ENCODE measurements at places on chromosomes 16 and 17. TPM values are rescaled to one million over a fixed set of nuclear protein-coding genes. Genes with fewer than 3 reads are reported as not detected.
A peak's percentile ranks its signal among the peaks of the same experiment; 100 is the strongest.

DNA sequence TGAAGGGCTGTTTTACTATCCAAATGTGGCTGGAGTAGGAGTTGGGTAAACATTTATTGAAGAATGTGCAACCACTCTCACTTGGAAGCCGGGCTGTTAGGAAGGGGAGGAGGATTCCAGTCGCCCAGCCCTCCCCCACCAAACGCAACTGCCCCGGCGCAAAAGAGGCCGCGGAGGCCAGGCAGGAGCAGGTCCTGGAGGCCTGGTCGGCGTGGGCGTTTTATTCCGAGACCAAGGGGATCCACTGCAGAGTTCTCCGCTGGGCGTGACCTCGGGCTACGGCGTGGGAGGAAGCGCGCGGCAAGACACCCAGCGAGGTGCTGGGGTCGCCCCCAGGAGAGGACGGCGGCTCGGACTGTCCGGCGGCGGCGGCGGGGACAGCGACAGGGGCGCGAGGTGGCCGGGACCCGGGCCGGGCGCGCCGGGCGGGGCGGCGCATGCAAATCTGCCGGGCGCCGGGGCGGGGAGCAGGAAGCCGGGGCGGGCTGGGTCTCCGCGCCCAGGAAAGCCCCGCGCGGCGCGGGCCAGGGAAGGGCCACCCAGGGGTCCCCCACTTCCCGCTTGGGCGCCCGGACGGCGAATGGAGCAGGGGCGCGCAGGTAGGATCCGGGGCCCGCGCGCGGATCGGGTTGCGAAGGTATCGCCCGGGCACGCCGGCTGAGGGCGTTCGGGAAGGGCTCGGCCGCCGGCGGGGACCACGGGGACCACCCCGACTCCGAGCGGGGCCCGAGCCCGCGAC is at the start of gene IL4R:
Gene IL4R, plus strand, starts transcription at position 553 of the 739 bp plus-strand sequence. CDS start 26,230 bp downstream, outside the sequence.
- H3K4me3 ChIP-seq: peak within 1 kb of the TSS; percentile 100
- no peaks in the 10 kb centered on the region for H3K27me3 ChIP-seq
- H3K36me3 ChIP-seq: peaks cover 25% of the 10 kb centered on the region
- H3K4me1 ChIP-seq: peaks cover 43% of the 10 kb centered on the region

DNA sequence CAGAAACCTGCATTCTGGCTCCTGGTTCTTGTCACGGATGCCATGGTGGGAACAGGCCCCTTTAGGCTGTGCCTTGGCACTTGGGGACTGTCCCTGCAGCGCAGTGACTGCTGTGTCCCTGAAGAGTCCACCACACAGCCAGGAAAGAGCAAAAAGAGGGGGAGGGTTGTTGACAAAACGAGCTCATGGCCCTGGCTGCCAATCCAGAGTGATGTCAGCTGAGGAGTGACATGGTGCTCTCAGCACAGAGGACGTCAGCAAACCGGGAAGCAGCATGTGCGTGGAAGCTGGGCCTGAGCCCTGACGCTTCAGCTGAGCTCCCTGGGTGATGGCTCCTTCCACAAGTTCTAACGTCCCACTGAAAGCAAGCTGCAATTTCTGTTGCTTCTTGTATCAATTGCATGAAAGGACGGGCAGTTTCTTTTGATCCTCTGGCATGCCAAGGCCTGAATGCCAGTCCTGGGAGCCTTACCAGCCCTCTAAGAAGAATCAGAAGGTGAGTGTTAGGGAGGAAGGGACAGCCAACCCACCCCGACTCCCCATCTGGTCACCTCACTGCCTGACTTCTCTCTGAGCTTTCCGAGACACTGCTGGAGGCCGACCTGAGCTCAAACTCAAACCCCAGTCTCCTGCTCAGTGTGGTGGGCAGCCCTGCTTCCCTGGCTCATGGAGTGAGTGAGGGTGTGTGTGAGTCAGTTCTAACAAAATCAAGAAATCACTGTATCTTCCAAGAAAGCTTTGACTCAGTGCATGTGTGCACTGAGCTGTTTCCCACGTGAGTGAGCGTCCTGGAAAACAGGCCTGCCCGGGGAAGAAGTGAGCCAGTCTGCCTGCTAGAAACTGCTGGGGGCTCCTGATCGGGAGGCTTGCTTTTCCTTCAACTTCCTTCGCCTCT is 14.7 kb upstream of the WNT3 start:
- H3K27me3 ChIP-seq: no peaks in the 10 kb centered on the region
- H3K27ac ChIP-seq: no peak overlapping the region
- H3K36me3 ChIP-seq: no peaks in the 10 kb centered on the region
- peaks cover 5% of the 10 kb centered on the region for H3K4me1 ChIP-seq

GRCh38 chr16:28210979-28211588 is 681 bp downstream of the XPO6 start:
- H3K4me3 ChIP-seq: peak overlapping the region; percentile 92
- H3K36me3 ChIP-seq: no peaks in the 10 kb centered on the region
- peak overlapping the region; percentile 87 for H3K27ac ChIP-seq
- H3K27me3 ChIP-seq: no peaks in the 10 kb centered on the region

- H3K36me3 ChIP-seq: peaks cover 4% of the 10 kb centered on the region
- no peak overlapping the region for H3K27ac ChIP-seq
- no peaks in the 10 kb centered on the region for H3K27me3 ChIP-seq
- no peak for DNase-seq
- H3K4me3 ChIP-seq: no peak overlapping the region
Measured at GRCh38 chr17:53950207-53950857, 127.6 kb downstream of the KIF2B start.

DNA sequence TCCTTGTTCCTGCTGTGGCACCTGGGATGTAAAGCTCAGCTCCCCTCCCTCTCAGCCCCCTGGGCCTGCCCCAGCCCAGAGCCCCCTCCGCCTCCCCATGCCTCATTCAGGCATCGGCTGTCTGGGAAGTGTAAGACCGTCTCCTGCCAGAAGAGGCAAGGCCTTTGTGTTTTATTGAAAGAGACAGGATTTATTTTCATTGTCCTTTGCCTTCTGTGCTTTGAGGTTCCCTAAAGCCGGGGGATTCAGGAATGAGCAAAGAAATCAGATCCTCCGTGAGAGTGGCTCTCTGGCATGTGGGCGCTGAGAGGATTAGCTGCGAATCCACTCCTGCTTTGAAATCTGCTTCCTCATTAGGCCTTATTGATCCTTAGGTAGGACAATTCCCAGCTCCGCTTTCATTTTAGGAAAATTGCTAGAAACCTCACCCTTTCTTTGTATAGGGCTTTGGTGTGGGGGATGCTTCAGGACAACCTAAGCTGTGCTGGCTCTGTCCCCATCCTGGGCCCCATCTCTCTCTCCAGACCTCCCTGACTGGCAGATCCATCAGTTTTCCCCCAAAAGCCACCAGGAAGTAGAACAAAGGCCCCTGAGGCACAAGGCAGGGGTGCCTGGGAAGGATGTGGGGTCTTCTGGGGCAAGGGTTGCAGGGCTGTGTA is 211.5 kb upstream of the TNRC6C start:
- no peaks in the 10 kb centered on the region for H3K4me1 ChIP-seq
- DNase-seq: no peak
- H3K36me3 ChIP-seq: peaks cover 4% of the 10 kb centered on the region
- H3K27me3 ChIP-seq: peaks cover 38% of the 10 kb centered on the region

GRCh38 chr17:10663231-10663630 is 6.1 kb upstream of the MYH3 start:
- H3K27me3 ChIP-seq: no peaks in the 10 kb centered on the region
- DNase-seq: no peak
- no peaks in the 10 kb centered on the region for H3K4me1 ChIP-seq

DNA sequence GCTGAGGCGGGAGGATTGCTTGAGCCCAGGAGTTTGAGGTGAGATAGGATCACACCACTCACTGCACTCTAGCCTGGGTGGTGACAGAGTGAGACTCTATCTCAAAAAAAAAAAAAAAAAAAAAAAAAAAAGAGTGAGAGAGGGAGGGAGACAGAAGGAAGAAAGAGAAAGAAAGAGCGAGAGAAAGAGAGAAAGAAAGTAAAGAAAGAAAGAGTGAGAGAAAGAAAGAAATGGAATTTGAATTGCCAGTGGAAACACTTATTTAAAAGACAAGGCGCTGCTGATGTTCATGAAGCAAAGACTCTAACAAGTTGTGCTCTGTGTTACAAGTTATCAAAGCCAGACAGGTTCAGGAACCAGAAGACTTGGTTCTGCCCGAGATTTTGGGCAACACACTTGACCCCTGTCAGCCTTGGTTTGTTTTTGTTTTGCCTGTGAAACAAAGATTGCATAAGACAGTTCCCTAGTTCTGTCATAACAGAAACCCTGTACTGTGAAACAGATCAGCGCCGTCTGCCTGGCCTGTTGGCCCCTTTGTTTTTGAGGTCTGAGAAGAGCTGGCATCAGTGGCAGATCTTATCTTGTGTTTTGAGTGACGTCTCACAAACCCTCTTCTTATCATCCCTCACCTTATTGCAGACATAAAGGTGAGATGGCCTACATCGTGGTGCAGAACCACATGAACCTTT is 55.4 kb upstream of the ENDOV start:
- no peak for DNase-seq
- H3K36me3 ChIP-seq: peaks cover 30% of the 10 kb centered on the region
- H3K4me1 ChIP-seq: peaks cover 4% of the 10 kb centered on the region
- H3K27ac ChIP-seq: no peak overlapping the region
- no peaks in the 10 kb centered on the region for H3K27me3 ChIP-seq
- no peak overlapping the region for H3K4me3 ChIP-seq

DNA sequence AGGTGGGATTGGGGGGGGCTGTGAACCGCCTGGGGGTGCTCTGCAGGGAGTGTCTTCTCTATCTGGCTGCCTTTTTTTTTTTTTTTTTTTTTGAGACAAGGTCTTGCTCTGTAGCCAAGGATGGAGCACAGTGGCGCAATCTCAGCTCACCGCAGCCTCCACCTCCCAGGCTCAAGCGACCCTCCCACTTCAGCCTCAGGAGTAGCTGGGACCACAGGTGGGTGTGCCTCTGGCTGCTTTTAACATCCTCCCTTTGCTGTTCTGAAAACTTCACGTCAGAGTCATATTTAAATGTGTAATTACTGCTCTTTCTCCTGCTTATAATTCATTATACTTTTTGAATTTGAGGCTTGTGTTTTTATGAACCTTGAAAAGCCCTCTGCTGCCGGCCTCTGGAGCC is 78.4 kb downstream of the ZNF778 start:
- no peaks in the 10 kb centered on the region for H3K36me3 ChIP-seq
- peaks cover 30% of the 10 kb centered on the region for H3K4me1 ChIP-seq
- H3K4me3 ChIP-seq: no peak overlapping the region
- no peak for DNase-seq
- H3K27ac ChIP-seq: no peak overlapping the region

GRCh38 chr16:88807142-88807625 is 3.6 kb downstream of the CDT1 start:
- H3K36me3 ChIP-seq: no peaks in the 10 kb centered on the region
- H3K4me1 ChIP-seq: peaks cover 29% of the 10 kb centered on the region
- DNase-seq: no peak
- no peak overlapping the region for H3K27ac ChIP-seq
- H3K27me3 ChIP-seq: no peaks in the 10 kb centered on the region

GRCh38 chr16:84617041-84617790 is 662 bp downstream of the COTL1 start:
- peaks cover 13% of the 10 kb centered on the region for H3K36me3 ChIP-seq
- peak overlapping the region; percentile 97 for H3K4me3 ChIP-seq
- peak; percentile 41 for DNase-seq

- DNase-seq: no peak
- peaks cover 68% of the 10 kb centered on the region for H3K4me1 ChIP-seq
- no peaks in the 10 kb centered on the region for H3K27me3 ChIP-seq
- peak overlapping the region; percentile 45 for H3K4me3 ChIP-seq
Measured at GRCh38 chr17:79006046-79006445, 3.5 kb downstream of the CANT1 start.

- no peak overlapping the region for H3K27ac ChIP-seq
- no peaks in the 10 kb centered on the region for H3K36me3 ChIP-seq
- no peak overlapping the region for H3K4me3 ChIP-seq
- H3K4me1 ChIP-seq: no peaks in the 10 kb centered on the region
- no peaks in the 10 kb centered on the region for H3K27me3 ChIP-seq
- no peak for DNase-seq
Measured at GRCh38 chr16:51355195-51355594, 204.1 kb upstream of the SALL1 start.

DNA sequence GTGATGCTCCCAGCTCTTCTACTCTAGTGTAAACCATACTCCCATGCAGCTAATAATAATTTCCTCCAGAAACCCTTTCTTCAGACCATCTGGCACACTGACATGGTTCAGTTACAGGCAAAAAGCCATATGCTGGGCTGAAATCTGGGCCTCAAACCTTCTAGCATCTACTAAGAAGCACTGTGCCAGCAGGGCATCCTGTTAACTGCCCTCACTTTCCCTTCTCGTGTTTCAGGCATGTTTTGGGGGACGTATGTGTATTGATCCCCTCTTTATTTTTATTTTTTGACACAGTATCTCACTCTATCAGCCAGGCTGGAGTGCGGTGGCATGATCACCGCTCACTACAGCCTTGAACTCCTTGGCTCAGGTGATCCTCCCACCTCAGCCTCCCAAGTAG is 33.3 kb downstream of the STAT5A start:
- H3K27me3 ChIP-seq: no peaks in the 10 kb centered on the region
- H3K27ac ChIP-seq: peak overlapping the region; percentile 42
- peaks cover 64% of the 10 kb centered on the region for H3K4me1 ChIP-seq

DNA sequence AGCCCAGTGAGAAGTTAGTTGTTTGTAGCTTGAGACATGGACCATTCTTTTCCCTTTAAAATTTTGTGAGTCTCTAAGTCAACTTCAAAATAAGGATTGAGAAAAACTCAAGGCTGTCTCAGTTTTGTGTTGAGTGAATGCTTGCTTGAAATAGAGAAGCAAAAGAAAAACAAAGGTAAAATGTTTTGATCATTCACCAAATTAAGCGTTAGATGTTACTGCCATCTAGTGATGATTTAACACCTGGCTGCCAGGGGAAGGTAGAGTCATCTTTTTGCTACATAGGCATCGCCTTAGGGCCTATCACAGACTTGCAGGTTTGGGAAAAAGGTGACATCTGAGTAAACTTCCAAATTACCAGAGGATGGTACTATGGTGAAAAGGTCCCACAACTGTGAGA is 74.4 kb downstream of the PCTP start:
- peaks cover 4% of the 10 kb centered on the region for H3K27me3 ChIP-seq
- H3K4me3 ChIP-seq: no peak overlapping the region
- no peak for DNase-seq
- no peak overlapping the region for H3K27ac ChIP-seq
- H3K36me3 ChIP-seq: no peaks in the 10 kb centered on the region
- no peaks in the 10 kb centered on the region for H3K4me1 ChIP-seq

DNA sequence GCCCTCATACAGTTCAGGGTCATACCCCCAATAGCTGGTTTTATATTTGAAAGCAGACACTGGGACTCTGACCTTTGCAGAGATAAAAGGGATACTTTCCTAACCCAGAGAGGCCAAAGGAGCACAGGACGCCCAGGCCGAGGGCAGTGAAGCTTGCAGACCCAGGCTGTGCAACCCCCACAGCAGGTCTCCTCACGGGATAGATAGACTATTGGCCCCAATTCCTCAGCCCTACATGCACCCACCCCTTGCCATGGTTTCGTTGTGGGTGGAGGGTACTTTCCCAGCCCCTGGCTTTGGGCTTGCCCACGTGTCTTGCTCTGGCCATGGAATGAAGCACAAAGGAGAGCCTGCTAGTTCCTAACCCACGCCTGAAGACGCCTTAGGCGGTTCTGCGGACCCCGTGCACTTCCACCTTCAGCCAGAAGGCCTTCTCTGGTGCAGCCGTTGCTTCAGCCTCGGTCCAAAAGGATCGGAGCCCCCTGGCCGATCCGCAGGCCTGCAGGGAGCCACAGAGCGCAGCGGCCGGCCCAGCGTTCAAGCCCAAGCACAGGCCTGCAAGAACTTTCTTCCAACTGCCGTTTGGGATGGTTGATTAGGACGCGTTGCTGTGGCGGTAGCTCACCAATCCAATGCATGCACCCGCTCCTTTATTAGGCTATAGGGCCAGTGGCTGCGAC is 9.8 kb upstream of the BRCA1 start:
- no peaks in the 10 kb centered on the region for H3K27me3 ChIP-seq
- H3K27ac ChIP-seq: no peak overlapping the region
- no peaks in the 10 kb centered on the region for H3K36me3 ChIP-seq

The KRT33B gene
- not detected for polyA plus RNA-seq

The COTL1 gene
- 368 TPM for polyA plus RNA-seq

The CACNG1 gene
- polyA plus RNA-seq: not detected

The TNP2 gene
- not detected for polyA plus RNA-seq

The OR3A3 gene
- not detected for polyA plus RNA-seq

The SMCR8 gene
- 2.8 TPM for polyA plus RNA-seq

The NATD1 gene
- not detected for polyA plus RNA-seq

The ALOX15B gene
- polyA plus RNA-seq: not detected

The KRTAP9-8 gene
- not detected for polyA plus RNA-seq

The PYY gene
- not detected for polyA plus RNA-seq
